ENCODE measurements at places on chromosomes 6 and 20.

DNA sequence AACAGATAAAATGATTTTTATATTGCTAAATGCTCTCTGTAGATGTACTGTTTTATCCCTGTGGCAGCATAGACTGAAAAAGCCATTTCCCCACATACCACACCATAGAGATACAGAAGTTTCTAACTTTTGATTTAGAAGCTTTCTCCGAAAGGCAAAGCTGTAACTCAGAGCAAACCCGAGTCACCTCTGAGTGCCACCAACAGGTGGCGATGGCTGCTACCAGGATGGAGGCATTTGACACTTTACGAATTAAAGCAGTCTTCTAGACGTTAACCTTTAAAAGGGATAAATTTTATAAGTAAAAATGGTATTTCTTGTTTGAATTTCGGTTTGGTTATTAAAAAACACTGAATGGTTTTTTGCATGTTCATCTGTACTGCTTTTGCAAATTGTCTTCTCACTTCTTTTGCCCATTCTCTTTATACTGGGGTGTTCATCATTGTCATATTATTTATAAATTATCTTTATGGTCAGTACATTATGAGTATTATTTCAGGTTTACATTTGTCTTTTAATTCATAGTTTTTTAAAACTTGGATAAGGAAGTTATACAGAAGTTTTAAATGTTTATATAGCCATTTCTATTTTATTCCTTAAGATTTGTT, 201.0 kb upstream of the CEP162 start:
- no peak for DNase-seq

GRCh38 chr6:11473008-11473740, 64.4 kb upstream of the TMEM170B start:
- no peak for DNase-seq

GRCh38 chr20:47789764-47790579, 4.7 kb upstream of the SULF2 start:
- DNase-seq, result no peak

DNA sequence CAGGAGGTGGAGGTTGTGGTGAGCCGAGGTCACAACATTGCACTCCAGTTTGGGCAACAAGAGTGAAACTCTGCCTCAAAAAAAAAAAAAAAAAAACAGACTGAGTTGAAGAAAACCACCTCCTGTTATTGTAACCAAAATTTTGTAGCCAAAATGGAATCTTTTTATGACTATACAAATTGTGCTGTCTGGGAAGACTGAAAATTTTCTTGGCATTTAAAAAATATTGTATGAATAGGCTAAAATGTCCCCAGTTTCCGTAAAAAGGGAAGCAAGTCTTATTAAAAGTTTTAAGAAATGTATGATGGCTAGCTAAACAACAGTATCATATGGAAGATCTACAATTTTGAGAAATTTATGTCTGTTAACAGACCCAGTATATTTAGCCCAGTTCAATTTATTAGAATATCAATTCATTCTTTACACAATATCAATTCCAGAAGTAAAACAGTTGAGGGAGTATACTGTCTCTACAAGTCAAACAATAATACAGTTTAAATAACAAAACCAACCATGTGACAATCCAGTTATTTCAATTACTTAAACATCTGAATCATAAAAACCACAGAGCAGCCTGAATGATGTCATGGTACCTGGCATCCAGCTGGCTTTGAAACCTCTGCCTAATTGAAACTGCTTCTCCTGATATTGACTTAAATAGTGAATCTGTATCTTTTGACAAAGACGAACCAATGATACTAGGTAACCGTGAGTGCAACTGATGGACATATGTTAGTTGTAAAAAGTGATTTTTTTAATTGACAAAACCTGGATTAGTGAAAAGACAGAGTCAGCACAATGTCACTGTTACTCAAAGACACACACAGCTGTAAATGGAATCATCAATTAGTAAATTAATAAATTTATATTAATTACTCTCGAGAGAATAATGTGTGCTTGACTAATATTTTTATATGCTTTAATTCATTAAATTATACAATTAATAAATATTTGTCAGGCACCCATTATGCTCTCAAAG, 166.6 kb upstream of the MARCKS start:
- no peak for DNase-seq

DNA sequence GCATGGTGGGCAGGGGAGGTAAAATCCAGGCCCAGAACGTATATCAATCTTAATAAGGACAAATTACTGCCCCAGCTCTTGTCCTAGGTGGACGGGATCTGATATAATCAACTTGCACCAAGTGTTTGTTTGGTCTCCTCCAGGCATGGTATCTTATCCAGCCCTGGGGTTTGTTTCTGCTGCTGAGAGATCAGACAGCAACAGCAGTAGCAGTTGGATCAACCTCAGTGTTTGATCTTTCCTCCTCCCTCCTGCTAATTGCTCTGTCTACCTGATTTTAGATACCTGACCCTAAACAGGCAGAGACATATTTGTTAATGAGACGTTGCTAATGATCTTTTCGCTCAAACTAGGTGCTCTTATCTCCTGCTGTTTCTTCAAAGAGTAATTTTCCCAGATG, 100.4 kb upstream of the BACH2 start:
- DNase-seq, result no peak
